ENCODE measurements at places on chromosomes 3 and 15.

GRCh38 chr15:64699751-64700388, 75.5 kb downstream of the RBPMS2 start:
- peak; percentile 78 for DNase-seq

GRCh38 chr15:77017761-77018720, 23.1 kb downstream of the PSTPIP1 start:
- DNase-seq = no peak

GRCh38 chr3:139715166-139715565, 37.4 kb upstream of the NMNAT3 start:
- no peak for DNase-seq

DNA sequence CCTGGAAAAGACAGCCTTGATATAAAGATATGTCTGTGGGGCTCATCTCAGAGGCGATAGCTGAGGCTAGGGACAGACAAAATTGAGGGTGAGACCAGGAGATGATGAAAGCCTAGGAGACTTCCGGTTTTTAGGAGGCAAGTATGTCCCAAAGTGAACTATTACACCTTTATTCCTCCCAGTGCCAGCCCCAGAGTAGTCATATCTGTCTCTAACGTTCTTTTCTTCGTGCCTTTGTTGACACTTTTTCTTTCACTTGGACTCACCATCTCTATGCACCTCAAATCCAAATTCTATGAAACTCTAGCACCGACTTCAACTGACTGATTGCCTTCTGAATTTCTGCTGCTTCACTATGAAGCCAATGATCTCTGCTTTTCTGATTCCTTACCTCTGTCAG, 93.8 kb upstream of the RASGRP1 start:
- DNase-seq = no peak

DNA sequence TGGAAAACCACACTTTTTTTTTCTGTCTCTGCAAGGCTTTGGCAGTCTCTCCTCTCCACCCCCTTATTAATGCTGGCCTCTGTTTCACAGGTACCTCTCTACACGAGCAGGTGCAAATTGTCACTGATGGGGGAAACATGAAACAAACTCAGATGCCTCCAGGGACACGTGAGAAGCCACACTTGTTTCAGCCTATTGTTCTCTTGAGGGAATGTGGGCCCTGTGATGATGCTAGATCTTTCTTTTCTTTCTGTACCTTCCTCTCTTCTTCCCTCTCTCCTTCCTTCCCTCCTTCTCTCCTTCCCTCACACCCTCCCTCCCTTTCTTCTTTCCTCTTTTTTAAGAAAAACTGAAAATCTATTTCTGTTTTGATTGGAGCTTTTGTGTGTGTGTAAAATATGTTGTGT, 5.7 kb upstream of the BLM start:
- no peak for DNase-seq

- no peak for DNase-seq
Measured at GRCh38 chr15:79924379-79924778, 27.6 kb upstream of the MTHFS start.

DNA sequence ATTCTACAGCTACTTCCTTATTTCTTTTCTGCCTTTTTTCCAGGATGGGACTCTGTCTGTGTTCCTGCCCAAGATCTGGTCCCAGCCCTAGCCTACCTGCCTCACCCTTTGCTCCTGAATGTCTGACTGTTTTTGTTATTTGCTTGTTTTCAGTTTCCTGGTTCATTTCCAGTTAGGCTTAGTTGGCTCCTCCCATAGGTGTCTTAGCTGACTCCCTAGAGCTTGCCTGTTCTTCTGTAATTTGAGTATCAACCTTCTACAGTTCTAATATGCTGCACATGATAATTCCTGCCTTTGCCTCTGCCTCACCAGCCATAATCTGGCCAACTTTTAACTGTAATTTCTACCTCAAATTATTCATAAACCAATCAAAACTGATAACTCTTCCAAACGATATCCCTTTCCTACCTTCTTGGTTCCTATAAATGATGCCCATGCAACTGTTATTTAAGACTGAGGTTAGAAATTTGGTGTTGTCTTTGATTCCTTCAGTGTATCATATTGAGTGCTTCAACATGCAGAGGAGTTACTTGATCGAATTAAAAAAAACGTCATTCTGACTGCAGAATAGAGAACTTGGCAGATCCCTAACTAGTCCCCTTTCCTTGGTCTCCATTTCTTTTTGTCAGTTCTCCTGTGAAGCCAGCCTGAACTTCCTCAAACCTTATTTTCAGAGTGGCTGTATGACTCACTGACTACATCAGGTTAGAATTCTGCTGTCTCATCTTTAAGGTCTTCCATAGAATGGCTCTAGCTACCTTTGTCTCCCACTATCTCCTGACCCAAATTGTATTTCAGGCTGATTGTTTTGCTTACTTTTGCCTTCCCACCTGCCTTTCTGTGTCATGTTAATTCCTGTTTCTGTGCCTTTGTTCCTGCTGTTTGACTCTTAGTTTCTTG, 8.4 kb downstream of the GOLM2 start:
- DNase-seq = no peak

- no peak for DNase-seq
Measured at GRCh38 chr3:70984776-70985482, 598.6 kb downstream of the FOXP1 start.

- DNase-seq = no peak
Measured at GRCh38 chr15:80727196-80727595, 32.1 kb downstream of the ABHD17C start.

DNA sequence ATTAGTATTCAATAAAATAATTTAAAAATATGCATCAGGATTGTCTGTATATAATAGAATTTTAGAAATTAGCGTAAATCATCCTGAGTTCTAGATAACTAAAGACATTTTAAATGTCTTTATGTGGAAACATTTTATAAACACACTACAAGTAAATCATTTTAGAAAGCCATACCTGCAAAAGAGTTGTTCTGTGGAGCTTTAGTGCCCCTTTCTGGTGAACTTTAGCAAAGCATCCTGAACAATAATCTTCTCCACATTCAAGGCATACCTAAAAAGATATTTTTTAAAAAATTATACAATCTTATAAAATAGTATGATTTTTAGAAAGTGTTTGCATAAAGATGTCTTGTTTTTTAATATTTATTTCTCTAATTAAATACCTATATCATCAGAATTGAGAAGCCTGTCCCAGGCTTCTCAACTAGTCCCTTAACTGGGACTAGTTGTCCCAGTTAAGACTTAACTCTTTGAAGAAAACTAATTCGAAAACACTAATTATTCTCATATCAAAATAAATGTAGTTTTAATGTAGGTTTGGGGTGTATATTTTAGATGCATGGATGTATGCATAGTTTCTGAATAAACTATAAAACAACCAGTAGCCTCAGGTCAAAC, 29.7 kb downstream of the ZBBX start:
- DNase-seq = no peak

GRCh38 chr3:88298189-88298588, 148.4 kb downstream of the C3orf38 start:
- no peak for DNase-seq

GRCh38 chr15:57309856-57310760, 66.2 kb upstream of the CGNL1 start:
- no peak for DNase-seq

- no peak for DNase-seq
Measured at GRCh38 chr3:170633573-170633972, 47.7 kb upstream of the SLC7A14 start.

DNA sequence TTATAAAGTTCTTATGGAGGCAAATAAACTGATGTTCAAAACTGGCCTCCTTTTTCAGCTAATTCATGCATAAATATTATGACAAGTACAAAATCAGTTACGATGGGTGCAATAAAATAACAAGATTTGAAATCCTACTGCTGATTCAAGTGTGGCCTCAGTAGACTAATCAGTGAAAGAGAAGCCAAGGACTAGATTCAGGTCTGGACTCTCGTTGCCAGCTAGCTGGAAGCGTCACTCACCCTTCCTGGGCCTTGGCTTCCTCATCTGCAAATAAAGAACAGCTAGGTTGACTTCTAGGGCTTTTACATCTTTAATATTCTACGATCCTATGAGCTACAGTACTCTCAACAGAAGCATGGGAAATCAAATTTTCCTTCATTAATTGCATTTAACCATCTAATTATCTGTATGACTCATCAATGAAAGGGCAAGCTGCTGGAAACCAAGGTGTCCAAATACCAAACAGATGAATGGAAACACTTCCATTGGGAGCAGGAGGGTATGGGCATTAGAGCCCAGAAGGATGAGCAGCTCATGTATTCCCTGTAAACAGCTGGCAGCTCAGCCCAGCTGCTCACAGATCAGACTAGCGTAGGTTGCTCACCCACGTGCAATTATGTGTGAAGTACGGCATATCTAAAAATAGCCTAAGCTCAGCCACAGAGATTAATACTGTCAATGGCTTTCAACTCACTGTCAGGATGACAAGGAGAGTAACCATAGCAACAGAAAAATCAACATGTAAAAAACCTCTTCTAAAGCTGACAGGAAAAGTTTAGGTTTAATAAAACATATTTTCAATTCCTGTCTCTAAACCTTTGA, 294.8 kb downstream of the PLCL2 start:
- no peak for DNase-seq

GRCh38 chr3:38151667-38152265, 13.3 kb downstream of the MYD88 start:
- no peak for DNase-seq

DNA sequence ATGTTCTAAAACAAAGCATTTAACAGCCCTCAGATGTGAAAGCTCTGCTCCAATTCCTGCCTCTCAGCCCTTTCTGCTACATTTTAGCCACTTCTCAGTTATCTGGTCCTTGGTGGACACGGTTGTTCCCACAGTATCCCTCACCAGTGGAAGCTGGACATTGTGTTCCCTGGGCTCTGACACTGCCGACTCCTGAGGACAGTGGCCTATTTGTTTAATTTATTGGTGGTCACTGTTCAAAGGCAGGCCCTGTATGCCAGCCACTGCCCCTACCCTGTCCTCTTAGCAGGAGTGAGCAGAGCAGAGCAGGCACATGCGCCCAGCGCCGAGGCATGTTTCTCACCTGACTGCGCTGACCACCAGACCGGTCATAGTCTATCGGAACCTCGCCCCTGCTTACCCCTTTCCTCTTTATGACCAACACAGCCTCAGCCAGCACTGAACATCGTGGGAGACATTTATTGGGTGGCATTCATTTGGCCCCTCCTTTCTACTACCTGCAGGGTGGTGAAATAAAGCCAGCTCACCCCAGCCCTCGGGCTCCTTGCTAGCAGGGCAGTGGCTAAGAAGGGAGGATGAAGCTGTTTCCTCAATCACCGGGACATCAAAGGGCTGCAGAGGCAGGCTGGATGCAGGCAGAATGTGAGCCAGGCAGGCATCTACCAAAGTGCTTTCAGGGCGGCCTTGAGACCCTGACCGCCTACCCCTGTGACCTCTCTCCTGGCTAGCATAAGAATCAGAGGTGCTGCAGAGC, 54.3 kb upstream of the HACD2 start:
- no peak for DNase-seq

- no peak for DNase-seq
Measured at GRCh38 chr15:101237251-101237650, 14.6 kb downstream of the CHSY1 start.

- DNase-seq = no peak
Measured at GRCh38 chr3:136811701-136812100, 7.2 kb upstream of the SLC35G2 start.

- no peak for DNase-seq
Measured at GRCh38 chr15:100987143-100987542, 68.0 kb downstream of the LRRK1 start.

DNA sequence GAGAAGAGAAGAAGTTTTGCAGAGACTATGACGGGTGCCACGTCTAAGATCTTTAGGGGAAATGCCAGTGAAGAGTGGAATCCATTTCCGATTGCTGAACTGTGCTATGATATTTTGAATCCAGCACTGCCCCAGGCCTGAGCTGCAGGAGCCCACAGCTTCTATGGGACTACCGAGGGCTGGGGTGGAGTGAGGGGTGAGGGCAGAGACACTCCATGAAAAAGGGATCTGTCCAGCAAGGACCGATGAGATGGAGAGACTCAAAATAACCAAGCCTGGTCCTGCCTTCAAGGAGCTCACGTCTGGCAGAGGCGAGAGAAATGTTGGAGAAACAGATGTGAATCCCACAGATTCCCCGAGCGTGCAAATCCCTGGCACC, 79.8 kb upstream of the MEF2A start:
- DNase-seq = no peak

GRCh38 chr3:194689493-194689944, 3.8 kb downstream of the FAM43A start:
- DNase-seq = no peak

DNA sequence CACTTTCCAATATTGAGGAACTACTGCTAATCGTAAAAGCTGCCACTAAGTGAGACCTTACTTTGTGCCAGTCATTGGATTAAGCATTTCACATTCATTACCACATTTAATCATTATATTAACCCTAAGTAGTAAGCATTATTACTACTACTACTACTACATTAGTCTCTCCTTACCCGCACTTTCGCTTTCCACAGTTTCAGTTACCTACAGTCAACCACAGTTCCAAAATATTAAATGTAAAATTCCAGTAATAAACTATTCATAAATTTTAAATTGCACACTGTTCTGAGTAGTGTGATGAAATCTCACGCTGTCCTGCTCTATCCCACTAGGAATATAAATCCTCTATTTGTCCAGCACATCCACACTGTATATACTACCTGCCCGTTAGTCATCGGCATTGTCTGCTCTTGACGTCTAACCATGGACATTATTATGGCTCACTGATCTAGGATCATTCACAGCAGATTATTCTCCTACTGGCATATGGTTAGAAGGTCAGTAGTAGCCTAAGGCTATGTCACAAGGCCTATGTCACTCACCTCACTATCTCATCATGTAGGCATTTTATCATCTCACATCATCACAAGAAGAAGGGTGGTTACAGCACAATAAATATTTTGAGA, 121.1 kb downstream of the GSK3B start:
- no peak for DNase-seq

- no peak for DNase-seq
Measured at GRCh38 chr3:37154668-37155314, 19.6 kb downstream of the LRRFIP2 start.

DNA sequence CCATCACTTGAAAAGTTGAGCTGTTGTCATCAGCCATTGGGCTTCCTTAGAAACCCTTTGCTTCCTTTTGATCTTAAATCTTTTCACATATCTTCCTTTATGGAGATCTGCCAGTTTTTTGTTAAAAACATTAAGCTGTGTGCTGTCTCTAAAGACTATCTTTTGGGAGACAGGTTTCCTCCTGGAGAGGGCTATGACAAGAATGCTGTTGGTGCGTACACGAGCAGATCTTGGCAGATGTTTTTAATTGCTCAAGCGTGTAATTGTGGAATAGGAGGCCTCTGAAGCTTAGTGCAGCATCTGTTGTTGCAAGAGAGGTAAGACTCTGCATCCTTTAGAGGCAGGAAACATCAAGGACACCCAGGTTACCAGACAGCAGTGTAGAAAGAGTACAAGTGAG, 56.8 kb downstream of the PHLDB2 start:
- DNase-seq = no peak

Measured in H1 (cell line).